Activated T-cell treated with anti-CD3 and anti-CD28 coated beads, Interleukin-2, amount 50 U/mL, for 48 hours (primary cell): ENCODE measurements at places on chromosomes 16 and 17.

DNA sequence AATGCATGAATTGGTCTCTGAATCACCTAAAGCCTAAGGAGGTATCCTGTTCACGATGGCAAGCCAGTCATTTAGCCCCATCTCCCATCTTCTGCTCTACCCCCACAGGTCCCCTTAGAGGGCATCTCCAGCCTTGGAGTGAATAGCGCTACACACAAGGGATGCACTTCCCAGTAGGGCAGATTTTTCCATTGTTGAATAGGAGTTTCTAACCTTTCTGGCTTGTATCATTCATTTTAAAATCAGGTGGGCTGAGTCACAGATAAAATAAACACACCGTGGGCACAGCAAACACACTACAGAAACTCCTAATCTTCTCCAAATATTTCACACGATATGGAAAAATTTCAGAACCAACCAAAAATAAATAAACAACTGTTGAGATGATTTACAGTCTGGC, 201.2 kb upstream of the NOG start:
- DNase-seq, result no peak

- DNase-seq, result no peak
Observed at GRCh38 chr16:79808731-79809130, 208.2 kb upstream of the MAF start.

DNA sequence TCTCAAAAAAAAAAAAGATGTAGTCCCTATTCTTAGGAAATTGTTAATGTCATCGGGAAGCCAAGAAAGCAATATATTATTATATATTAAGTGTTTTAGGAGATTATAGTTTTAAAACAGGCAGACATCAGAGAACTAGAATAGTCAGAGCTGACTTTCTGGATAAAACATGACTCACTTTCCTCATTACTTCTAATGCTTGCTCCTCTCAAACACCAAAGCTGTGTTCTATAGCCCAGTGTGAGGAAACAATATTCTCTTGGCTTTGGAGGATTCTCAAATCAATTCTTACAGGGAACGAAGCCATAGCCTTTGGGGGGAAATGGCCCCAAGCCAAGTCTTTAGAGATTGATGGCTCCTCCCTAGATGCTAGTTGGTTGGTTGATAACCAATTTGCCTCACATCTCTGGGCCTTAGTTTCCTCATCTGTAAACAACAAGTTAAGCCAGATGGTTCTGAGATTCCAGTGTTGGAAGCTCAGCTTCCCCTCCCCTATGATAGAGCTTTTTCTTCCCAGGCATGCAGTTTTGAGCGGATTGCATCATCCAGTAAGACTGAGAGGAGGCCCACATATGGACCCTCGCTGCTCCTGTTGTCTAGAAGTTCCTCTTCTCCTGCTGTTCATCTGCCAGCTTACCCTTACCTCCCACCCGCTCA, 12.4 kb downstream of the NMT1 start:
- no peak for DNase-seq

DNA sequence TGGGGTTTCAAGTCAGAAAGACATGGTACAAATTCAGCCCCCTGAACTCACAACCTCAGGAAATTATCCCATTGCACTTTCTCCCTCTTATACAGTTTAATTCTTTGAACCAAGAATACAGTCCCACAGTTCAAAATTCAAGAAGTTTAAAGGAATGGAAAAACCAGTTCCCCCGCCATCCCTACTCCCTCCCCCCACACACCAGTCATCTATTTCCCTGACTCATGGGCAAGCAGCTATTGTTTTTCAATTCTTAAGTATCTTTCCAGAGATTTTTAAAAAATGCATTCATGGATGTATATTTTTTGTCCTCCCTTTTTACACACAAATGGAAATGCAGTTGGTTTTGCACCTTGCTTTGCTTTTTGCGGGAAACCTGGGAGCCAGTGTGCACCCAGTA, 7.3 kb downstream of the SYCE1L start:
- no peak for DNase-seq

DNA sequence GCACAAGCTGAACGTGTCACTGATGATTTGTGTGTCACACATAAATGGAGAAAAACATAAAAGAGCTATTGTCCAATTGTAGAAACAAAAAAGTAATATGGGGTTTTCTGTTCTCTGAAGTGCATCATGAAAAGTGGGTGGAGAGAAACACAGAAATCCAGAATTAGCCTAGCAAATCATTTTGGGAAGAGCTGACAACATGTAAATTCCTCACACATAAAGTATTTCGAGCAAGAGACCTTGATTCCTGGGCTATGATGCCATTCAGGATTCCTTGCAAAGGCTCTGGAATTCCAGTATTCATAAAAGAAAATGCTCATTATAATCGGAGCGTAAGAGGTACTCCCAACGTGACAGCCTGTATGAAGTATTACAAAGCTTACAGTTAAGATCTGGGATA, 1.1 kb downstream of the DCUN1D3 start:
- DNase-seq, result no peak

DNA sequence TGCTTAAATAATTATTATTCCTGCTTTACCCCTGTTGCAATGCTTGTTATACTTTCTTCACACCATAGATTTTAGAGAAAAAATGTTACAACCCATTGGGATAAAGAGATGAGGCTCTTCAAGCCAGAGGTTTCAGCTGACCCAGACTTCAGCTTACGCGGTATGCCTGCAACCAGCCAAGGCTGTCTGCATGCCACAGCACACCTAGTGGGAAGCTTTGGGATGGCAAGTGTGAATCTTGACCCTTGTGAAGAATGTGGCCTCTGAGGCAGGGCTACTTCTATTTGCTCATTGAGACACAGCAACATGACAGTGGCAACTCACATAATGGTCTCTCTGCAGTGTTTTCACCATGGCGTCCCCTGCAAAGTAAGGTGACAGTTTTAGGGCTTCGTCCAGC, 193.9 kb upstream of the PIRT start:
- DNase-seq, result no peak

DNA sequence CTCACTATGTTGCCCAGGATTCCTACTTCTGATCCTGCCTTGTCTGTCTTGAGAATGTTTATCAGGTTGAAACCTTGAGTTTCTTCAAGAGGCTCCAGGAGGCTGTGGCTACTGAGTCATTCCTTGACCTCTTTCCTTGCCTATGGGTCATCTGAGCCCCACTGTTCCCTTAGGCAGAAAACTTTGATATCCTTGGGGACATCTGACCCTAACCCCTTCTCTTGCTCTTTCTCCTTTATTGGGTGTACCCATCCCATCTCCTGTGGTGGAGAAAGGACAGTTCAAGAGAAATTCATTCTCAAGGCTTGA, 12.5 kb downstream of the ARL4D start:
- no peak for DNase-seq

DNA sequence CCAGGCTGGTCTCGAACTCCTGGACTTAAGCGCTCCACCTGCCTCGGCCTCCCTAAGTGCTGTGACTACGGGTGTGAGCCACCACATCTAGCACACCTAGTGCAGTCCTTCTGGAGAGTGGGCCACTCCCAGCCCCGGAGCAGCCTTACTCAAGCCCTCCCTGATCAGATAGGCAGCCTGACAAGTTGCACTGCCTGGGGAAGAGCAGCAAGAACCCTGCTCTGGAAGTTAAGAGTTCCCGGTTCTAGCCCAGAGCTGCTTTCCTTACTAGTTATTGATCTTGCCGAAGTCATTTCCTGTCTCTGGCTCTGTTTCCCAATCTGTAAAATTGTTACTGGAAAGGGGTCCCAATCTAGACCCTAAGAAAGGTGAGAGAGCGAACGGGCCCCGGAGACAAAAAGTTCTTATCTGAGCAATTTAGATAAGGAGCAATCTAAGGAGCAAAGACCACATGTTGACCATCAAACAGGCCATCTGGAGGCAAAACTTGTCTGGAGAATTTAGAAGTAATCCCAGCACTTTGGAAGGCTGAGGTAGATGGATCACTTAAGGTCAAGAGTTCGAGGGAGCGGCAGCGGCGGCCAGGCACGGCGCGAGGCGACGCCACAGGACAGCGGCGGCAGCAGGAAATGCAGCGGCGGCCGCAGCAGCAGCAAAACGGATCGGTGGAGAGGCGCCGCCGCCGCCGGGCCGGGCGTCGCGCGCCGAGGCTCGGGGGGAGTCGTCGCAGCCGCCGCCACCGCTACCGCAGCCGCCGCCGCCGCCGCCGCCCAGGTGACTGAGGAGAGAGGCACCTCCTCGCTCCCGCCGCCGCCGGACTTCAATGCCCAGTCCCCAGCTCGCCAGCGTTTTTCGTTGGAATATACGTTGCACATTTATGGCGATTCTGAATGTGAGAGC, 4.3 kb upstream of the NAGLU start:
- DNase-seq, result peak; percentile 65

DNA sequence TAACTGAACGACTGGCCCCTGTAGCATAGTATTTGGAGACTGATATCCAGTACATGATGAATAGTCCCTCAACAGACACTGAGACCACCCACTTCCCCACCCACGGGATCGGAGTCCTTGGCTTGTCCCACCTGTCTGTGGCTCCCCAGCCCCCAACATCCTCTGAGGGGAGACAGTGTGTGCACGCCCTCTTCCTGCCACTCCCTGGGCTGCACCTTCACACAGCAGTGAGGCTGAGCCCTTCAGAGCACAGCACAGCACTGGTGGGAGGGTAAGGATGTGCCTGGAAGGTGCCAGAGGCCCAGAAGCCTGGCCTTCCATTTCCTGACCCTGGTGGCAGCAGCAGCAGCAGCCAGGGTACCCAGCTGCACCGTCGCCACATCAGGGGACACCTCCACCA, 11.0 kb downstream of the DNASE1 start:
- no peak for DNase-seq

DNA sequence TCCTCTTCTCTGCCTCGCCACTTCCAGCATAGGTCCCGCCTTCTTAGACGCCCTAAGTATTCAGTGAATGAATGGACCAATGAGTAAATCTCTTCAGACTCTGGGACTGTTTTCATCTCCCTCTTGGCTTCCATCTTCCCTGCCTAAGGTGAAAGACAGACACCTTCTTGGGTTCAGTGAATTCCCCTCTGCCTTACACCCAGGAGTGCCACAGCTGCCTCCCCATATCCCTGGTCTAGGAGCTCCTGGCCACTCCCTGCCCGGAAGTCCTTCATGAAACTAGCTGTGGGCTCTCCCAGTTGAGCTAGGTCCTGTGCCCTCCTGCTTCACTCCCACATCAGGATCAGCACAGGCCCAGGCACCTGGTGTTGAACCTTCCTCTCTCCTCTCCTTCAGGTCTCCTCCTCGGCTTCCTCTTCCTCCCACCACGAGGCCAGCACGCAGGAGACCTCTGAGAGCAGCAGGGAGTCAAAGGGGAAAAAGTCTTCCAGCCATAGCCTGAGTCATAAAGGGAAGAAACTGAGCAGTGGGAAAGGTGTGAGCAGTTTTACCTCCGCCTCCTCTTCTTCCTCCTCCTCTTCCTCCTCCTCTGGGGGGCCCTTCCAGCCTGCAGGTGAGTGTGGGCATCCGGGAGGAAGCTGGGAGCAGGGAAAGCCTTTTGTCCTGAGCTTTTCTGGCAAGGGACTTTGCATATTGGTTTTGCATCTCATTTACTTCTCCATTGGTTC, 10.3 kb downstream of the MLLT6 start:
- no peak for DNase-seq

- no peak for DNase-seq
Observed at GRCh38 chr17:83194761-83195329, 115.4 kb downstream of the METRNL start.

GRCh38 chr17:1146561-1147265, 33.1 kb downstream of the ABR start:
- no peak for DNase-seq

- DNase-seq, result no peak
Observed at GRCh38 chr17:55437159-55437605, 15.5 kb upstream of the MMD start.

DNA sequence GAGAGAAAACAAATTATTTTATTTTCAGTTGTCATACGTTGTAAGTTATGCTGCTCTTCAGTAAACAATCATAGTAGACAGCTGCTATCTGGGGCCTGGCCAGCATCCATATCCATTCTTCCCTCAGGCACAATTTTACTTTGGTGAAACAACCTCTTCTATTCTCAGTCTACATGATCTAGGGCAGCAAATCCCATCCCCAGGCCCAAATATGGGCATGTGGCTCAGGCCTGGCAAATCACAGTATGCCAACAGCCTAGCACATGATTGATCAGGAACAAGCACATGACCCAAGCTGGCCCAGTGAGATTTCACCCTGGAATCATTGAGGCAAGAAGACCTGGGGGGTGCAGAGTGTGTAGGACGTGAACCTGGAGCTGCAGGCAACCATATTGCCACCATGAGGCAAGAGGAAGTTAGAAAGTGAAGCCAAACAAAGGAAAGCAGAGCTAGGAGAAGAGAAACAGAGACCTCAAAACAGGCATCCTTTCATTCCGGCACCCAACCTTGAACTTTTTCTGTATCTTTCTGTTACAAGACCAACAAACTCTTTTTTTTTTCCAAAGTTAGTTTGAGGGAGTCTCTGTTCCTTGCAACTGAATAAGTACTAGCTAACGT, 10.3 kb upstream of the ABCC12 start:
- no peak for DNase-seq

- DNase-seq, result no peak
Observed at GRCh38 chr16:89288577-89288844, 71.0 kb downstream of the ZNF778 start.

GRCh38 chr17:80497726-80498241, 21.4 kb upstream of the NPTX1 start:
- DNase-seq, result no peak

DNA sequence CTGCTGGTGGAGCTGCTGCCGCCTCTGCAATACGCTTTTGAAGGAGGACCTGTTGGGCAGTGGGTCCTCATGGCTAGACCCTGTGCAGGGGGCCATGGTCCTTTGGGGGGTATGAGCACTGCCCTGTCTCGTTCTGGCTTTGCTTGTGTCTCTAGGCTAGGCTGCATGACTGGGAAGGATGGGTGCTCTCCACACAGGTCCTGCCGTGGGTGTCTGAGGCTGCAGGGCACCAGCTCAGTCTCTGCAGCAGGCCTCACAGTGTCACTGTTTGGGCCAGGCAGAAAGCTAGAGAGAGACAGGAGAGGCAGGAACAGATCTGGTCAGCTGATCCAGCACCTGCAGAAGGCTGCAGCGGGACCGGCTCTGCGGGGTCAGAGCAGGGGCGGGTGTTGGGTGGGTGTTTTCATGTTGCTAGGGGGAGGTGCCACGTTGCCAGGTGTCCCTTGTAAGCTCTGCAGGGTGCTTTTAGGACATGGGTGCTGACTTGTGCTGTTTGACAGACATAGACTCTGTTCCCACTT, 111.4 kb downstream of the SNX29 start:
- DNase-seq, result no peak

GRCh38 chr16:79444572-79444971, 156.0 kb downstream of the MAF start:
- no peak for DNase-seq

DNA sequence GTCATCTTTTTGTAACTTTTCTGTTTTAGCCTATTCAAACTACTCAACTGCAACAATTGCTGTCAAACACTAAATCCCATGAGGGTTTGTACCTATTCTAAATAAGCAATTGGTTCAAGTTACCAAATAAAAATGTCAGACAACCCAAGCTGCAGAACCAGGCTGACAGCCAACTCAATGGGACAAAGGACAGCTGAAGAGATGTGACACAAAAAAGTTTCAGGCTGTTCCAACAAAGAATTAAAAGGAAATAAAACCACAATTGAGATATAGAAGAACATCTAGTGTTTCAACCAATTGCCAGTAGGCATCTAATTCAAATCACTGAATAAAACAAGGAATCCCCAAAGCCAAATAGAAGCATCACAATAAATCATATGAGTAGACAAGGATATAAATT, 49.3 kb downstream of the GRB7 start:
- no peak for DNase-seq
